ENCODE measurements at places on chromosomes 12 and 14.

DNA sequence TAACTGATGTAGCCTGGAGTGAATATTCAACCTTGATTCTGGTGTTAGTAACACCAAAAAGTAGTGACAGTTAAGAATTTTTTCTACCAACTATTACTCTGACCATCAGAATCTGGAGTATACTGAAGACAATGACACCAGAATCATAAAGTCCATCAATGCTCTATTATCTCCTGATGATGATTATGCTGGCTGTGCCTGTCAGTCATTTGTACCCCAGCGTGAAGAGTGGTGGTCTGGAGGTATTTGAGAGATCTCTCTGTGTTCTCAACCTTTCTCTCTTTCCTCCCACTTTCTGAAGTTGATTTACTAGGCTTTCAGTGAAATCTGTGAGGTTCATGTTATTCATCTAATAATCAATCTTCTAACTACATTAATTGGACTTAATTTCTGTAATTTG, 615.4 kb downstream of the SLC16A7 start:
- DNase-seq = no peak

GRCh38 chr12:69866698-69867097, 41.7 kb downstream of the MYRFL start:
- DNase-seq = no peak

GRCh38 chr14:83253870-83254269, 1720.2 kb upstream of the SEL1L start:
- no peak for DNase-seq

DNA sequence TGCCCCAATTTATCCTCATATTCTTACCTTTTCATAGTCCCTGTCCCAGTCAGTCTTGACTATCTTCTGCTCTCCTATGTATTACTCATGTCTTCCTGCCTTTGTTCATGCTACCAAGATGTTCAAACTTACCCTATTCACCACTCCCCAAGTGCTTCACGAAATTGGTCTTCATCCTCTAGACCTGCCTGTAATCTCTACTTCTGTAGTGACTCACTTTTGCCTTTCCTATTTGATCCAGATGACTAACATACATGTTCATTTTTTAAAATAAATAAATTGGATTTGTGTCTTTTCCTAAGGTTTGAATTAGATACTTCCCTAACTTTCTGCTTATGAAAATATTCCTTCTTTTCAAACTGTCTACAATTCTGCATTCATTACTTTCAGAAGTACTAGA, 107.7 kb upstream of the PPM1H start:
- no peak for DNase-seq

DNA sequence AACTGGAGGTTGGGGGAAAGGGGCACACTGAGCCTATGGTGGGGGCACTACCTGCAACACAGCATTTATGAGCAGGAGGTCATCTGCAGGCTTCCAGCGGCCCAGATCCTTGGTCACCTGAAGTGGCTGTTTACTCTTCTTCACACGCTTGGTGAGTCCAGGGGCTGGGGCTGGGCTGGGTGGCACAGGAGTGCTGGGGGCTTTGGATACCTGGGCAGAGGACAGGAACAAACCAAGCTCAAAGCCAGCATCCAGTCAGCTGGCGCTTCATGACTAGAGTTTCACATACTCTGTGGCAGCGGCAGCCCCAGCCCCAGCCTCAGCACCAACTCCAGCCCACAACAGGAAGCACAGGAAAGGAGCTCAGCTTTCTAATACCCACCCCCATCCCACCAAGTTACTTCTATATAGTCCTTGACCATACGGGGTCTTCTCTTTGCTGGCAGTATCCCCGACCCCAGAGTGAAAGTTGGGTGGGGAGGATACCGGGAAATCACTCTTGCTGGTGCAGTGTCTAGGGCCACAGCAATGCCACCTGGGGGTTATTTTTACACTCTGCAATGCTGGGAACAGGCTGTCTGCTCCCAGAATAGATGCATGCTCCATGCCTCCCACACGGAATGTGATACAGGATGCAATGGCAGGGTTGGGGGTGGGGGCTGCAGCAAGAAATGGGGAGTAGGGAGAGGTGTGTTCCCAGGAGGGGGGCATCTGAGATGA, 3.1 kb downstream of the MCRS1 start:
- DNase-seq = no peak

GRCh38 chr12:56244494-56244893, 13.7 kb downstream of the ANKRD52 start:
- no peak for DNase-seq

DNA sequence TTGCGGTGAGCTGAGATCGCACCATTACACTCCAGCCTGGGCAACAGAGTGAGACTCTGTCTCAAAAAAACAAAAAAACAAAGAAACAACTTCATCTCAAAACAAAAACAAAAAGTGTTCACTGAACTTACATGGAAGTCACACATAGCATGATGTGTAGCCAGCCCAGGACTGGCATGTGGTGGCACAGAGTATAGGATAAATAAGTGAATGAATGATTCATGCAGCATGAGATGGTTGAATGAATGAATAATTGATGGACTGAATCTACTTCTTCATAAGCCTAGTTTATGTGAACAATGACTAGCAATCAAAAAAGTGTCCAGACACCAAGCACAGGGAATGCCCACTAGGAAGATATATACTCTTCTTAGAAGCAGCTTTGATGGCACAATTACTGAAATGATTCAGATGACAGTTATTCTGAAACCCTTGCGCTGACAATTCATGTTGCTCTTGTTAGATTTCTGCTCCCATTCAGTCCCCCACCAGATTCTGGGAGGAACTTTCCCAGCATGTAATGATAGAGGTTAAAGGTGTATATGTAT, 31.6 kb upstream of the SERPINA6 start:
- DNase-seq = no peak

- no peak for DNase-seq
Observed at GRCh38 chr14:90111895-90112534, 50.2 kb downstream of the KCNK13 start.

DNA sequence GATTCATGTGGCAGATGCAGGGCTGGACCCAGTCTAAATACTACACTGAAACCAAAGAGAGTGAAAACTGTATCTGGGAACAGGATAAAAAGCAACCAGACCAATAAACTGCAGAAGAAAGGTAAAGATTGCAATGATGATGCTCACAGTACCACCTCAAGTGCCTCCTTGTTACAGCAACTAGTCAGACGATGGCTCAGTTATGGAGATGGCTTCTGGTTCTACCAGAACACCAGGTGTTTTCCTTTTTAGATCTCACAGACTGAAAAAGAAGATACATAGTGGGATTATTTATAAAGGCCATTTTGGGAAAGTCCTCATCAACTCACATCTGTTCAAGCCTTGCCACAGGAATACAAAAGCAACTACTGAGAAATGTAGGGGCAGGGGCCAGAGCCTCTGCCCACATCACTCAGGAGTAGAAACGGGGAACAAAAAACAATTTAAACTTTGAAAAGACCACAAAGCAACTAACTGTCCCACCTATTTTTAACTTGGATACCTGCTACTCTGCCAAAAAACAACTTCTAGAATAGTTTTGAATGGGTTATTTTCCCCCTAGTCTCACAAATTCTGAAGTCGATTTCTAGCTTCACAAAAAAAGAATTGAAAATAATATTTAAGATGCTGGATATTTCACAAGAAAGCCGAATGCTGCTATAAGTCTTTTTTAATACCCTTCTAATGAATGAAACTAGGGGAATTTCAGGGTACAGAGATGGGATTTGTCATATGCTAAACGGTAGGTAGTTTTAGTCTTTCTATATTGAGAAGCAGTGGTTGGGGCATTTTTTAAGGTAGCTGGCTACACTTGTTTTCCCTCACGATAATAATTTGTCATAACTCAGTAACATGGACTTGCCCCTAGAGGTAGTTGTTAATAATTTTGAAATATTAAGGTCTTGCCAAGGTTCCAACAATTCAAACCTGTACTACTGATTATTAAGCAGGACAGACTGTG, 197.2 kb upstream of the TMPO start:
- no peak for DNase-seq

DNA sequence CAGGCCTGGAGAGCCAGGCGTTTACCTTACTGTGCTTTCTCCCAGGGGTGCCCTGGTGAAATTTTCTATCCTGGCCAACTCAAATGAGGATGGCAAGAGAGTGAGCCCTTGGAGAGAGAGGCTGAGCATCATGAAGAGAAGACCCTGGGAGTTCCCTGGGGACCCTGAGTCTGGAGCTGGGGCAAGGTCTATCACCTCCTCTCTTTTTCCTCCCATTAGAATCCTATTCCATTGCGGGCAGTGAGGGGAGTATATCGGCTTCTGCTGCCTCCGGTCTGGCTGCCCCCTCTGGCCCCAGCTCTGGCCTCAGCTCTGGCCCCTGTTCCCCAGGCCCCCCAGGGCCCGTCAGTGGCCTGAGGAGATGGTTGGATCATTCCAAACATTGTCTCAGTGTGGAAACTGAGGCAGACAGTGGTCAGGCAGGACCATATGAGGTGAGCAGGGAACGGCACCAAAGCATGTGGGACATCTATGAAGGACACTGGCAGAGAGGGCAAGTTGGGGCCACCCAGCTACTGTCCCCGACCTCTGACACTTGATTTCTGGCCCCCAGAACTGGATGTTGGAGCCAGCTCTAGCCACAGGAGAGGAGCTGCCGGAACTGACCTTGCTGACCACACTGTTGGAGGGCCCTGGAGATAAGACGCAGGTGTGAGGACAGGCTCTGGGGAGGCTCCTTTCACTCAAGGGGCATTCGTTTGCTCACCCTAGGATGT, 1.6 kb downstream of the ARHGEF25 start:
- DNase-seq = no peak

DNA sequence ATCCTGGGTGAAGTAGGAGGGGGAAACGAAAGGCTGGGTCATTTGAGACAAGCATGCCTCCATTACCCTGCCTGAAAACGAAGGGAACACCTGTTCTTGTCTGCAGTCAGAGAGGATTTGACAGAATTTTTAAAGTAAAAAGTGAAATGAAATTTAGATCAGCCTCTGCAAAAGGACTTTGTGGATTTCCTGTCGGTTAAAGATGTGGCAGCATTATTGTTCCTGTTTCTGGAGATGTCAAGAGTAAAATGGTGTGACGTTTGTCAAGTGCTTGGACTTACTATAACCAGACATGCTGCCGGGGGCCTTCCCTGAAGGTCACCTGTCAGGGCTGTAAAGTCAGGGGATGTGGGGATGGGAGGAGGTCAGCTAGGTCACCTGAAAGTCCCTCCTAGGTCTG, 32.0 kb downstream of the NRXN3 start:
- no peak for DNase-seq

DNA sequence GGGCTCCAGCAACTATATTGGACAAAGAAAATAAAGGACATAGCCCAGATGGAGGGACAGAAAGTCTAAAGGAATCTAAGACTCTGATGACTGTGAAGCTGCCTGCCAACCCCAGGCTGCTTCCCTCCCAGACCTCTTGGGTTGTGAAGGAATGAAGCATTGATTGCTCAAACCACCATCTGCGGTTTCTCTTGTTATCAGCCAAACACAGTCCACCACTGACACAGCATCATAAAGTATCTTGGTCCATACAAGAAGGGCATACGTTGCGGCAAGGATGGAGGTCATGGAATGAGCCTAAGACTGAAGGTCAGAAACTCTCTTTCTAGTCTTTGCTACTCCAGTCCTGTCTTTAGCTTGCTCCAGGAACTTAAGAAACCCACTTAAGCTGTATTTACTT, 58.5 kb upstream of the PLXNC1 start:
- DNase-seq = no peak

DNA sequence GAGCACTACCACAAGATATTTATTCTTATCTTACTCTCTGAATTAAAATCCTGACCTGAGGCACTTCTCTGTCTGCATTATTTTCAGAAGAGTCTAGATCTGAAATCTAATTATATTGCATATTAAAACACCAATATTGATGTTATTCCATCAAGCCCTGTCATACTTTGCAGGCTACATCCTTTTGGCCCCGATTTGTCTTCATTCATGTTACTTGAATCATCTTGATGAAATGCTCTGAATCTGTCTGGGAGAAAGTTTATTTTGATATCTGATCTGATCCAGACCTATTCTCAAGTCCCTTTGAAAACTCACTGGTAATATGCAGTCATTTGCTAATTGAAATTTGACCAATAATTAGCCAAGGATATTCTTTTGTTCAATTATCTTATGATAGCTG, 79.9 kb downstream of the BBS10 start:
- DNase-seq = no peak

GRCh38 chr12:116600959-116601918, 42.1 kb downstream of the MAP1LC3B2 start:
- DNase-seq = no peak

GRCh38 chr14:74346341-74346740, 1.9 kb upstream of the VRTN start:
- DNase-seq = no peak
